ENCODE measurements at places on chromosomes 11 and 22. TPM values are rescaled to one million over a fixed set of nuclear protein-coding genes. Genes with fewer than 3 reads are reported as not detected.

GRCh38 chr11:109762546-109762945 is 330.6 kb upstream of the ZC3H12C start:
- no peak for DNase-seq

- no peak for DNase-seq
These were observed 48.9 kb upstream of the TBCEL start for GRCh38 chr11:120974965-120975364.

DNA sequence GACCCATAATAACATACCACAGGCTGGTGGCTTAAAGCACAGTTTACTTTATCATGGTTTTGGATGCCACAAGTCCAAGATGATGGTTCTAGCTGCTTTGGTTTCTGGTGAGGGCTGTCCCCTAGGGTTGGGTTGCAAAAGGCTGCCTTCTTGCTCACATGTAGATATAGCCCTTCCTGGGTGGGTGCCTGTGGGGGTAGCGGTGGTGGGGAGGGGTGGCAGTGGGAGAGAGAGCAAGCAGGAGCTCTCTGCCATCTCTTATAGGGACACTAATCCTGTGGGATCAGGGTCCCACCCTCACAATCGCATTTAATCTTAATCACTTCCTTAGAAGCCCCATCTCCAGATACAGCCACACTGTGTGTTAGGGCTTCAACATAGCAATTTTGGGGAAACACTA is 245.0 kb downstream of the TBC1D22A start:
- no peak for DNase-seq

GRCh38 chr11:15863411-15863810 is 492.9 kb downstream of the SOX6 start:
- DNase-seq: no peak

DNA sequence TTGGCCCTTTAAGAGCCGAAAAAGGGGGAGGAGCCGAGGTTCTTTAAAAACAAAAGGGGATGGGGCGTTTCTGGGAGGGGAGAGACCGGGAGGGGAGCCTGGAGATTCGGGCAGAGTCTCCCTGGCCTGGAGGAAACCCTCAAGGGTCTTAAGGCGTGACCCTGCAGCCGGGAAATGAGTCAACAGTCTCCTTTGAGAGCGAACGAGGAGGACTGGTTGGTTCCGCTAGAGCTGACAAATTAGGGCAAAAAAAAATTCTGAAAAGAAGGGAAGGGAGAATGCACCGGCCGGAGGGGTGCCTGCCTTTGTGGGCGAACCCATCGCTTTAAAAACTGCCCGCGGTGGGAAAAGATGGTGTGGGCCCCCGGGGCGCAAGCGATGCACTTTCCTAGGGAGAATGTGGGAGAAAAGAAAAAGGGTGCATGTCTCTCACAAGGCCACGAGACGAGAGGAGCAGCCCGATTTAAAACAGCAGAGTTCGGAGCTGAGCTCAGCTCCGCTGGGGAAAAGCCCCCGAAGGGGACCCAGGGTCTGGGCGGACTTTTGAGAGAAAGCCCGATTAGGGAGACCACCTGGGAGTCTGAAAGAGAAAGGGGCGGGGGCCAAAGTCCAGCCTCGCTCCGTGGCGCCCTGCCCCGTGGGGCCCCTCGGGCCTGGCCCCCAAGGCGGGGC is 874 bp downstream of the ZFTA start:
- peak; percentile 18 for DNase-seq

GRCh38 chr11:79415411-79415810 is 25.4 kb downstream of the TENM4 start:
- no peak for DNase-seq

DNA sequence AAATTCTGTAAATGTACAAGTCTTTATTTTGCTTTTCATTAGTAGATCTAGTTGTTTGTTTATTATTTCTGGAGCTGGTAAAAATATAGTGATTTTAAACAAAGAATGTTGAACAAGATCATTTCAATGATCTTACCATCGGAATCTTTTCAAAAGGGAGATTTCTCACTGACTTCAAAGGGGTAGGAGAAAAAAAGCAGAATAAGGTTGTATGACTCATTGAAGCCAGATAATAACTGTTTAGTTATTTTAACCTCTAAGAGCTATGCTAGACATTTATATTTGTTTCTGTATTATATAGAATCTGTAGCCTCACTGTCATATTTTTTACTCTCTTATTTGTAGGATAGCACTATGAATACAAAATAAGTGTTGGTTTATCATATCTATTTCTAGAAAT is 8.1 kb upstream of the PDE3B start:
- DNase-seq: no peak

MYEOV gene
- 8.6 TPM for total RNA-seq

GRCh38 chr22:17121233-17122195 is at the start of gene TMEM121B:
Gene TMEM121B, minus strand, starts transcription at chr22:17121360. Its CDS starts 233 bp downstream, at chr22:17121127.
- no peak for DNase-seq

DNA sequence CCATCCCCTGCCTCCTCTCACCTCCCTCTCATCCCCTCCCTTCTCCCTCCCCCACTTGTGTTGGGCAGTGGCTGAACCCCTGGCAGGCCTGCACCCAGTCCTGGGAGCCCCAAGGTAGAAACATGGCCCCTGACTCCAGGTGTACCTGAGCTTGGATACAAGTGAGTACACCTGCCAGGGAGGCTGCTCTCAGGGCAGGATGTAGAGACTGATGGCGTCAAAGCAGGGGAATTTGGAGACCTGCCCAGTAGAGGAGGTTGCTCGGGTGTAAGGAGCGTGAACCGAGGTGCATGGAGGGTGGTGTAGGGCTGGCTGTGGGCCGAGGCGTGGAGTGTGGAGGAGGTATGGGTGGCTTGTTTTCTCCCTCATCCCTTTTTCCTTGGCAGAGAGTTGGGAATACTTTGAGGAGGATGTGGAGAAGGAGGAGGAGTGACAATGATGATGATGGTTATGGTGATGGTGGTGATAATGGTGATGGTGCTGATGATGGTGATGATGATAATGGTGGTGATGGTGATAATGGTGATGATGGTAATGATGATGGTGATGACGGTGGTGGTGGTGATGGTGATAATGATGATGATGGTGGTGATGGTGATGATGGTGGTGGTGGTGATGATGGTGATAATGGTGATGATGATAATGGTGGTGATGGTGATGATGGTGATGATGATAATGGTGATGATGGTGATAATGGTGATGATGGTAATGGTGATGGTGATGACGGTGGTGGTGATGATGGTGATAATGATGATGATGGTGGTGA is 12.3 kb downstream of the MRGPRG start:
- DNase-seq: no peak

- no peak for DNase-seq
These were observed 1.5 kb downstream of the TMEM121B start for GRCh38 chr22:17119481-17120202.

GRCh38 chr22:19187716-19188563 is 9.4 kb upstream of the SLC25A1 start:
- no peak for DNase-seq

DNA sequence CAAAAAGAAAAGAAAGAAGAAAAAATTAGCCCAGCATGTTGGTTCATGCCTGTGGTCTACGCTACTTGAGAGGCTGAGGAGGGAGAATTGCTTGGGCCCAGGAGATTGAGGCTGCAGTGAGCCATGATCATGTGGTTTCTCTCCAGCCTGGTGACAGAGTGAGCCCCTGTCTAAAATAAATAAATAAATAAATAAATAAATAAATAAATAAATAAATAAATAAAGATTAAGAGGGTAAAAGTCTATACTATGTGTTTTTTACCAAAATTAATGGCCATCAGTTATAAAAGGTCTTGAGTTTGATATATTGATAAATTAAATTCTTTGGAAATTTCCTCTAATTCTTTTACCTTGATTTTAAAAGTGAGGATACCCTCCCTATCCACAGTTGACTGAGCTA is 25.2 kb upstream of the DEPDC7 start:
- DNase-seq: no peak

DNA sequence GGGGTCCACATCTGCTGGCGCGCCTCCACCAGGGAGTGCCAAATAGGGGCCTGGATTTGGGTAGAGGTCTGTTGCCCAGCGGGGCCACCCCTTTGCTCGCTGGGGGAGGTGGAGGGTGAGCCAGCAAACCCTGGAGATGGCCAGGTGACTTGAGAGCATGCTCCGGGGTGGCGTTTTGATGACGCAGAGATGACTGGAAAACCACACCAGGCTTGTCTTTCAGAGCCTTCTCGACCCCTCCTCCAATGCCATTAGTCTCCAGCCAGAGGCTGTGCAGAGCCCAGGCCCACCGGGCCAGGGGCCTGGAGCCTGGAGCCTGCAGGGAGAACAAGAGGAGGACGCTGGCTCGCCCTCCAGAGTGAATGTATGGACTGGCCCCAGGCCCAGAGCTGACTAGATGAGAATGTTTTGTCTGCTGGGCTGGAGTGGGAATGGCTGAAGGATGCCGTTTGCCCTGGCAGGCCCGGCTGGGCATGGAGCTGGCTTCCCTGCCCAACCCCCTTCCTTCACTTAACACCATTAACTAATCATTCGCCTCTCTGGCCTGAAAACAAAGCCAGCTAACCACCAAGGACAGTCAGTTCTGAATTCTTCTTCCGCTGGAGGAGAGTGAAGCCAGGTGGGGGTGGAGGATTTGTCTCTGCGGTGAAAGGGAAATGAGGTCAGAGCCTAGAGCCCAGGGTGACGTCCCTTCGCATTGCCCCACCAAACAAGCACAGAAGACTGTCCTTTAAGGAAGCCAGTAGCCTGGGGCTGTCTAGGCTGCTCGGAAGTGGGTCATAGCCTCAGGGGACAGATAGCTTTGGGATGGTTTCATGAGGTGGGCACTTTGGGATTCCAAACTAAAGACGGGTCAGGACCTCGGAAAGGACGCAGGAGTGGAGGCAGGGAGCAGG is 1.6 kb upstream of the MCAM start:
- DNase-seq: peak; percentile 62

- no peak for DNase-seq
These were observed 5.8 kb upstream of the MS4A18 start for GRCh38 chr11:60718524-60719316.

ASPHD2 gene
- total RNA-seq: 7.3 TPM

GRCh38 chr11:28514391-28514790 is 406.2 kb downstream of the METTL15 start:
- DNase-seq: no peak

SLC22A8 gene
- not detected for total RNA-seq

C11orf87 gene
- total RNA-seq: not detected

- no peak for DNase-seq
These were observed 1.3 kb downstream of the MACROD1 start for GRCh38 chr11:64164392-64165312.

EHF gene
- total RNA-seq: 17.1 TPM

DNA sequence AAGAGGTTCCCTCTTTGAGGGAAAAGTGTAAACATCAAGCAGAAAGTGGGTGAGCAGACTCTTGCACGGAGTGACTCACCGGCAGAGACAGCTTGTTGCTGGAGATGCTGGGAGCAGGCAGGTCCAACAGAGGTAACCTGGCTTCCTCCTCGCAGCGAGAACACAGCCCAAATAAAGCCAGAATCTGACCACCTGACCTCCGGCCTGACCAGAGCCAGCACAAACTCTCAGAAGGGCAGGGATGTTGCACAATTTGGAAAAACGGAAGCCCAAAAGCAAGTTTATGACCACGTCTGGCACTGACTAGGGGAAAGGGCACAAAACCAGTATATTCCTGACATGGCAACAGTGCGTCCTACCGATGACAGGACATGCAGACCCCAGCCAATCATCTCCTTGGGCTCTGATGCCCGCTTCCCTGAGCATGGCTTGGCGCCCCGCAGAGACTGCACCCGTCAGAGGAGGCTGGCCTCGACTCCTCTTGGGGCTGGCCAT is 5.4 kb downstream of the SMCO4 start:
- DNase-seq: no peak

DNA sequence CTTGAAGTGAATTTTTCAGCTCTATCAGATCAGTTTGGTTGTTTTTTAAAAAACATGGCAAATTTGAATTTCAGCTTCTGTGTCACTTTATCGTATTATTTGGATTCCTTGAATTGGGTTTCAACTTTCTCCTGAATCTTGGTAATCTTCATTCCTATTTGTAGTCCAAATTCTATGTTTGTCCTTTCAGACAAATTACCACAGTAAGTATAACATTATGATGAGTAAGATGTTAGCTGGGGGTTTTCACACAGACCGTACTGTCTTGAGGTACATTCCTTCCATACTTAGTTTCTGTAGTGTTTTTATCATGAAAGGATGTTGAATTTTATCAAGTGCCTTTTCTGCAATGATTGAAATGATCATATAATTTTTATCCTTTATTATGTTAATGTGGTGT is 28.0 kb downstream of the OR5B17 start:
- no peak for DNase-seq

DNA sequence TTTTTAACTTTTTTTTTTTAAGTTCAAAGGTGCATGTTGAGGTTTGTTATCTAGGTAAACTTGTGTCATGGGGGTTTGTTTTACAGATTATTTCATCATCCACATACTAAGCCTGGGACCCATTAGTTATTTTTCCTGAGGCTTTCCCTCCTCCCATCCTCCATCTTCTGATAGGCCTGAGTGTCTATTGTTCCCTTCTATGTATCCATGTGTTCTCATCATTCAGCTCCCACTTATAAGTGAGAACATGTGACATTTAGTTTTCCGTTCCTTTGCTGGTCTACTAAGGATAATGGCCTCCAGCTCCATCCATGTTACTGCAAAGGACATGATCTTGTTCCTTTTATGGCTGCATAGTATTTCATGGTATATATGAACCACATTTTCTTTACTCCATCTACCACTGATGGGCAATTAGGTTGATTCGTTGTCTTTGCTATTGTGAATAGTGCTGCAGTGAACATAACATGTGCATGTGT is 14.4 kb downstream of the DEUP1 start:
- DNase-seq: no peak

DNA sequence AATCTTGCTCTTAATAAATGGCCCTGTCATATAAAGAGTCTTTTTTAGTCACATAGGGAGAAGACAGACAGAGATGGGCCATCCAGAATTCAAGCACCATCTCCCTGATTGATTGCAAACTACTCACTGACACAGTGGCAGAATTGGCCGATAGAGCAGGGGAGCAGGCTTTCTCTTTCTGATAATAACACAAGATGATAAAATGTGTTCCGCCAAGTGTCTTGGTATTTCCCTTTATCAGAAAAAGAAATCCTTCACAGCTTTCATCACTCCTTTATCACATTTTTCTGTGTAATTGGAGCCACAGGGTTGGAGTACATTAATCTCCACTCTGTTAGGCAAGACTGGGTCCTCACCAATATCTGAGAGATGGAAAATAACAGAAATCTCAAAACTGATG is 406.0 kb downstream of the TMEM135 start:
- DNase-seq: no peak

DNA sequence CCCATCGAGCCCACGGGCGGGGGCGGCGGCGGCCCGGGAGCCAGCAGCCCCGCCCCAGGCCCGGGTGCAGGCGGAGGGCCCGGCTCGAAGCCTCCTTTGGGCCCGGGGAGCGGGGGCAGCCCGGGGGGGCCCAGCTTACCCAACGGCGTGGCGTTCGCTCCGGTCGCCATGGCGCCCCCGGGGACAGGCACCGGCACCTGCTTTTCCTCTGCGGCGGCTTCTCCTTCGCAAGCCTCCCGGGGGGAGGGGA is 194 bp downstream of the SF1 start:
- DNase-seq: no peak

DNA sequence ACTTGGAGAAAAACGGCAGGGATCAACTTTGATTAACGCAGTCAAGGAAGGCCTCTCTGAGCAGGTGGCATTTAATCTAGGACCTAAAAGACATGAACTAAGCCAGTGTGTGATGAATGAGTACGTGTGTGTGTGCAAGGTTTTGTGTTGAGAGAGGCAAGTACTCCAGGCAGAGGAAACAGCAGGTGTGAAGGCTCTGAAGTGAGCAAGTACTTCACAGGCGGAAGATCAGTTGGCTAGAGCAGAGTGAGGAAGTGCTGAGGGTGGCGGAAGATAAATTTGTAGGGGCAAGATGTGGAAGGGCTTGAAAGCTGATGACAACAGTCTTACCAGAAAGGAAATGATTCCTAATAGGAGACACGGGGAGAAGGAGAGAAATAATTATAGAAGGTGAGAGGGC is 6.8 kb downstream of the APIP start:
- no peak for DNase-seq

LIPT2 gene
- 7.1 TPM for total RNA-seq

Data from epithelial cell of proximal tubule (primary cell).